Mesenteric fat pad (tissue), 1 donor: ENCODE measurements at places on chromosomes 3 and 15. TPM values are rescaled to one million over a fixed set of nuclear protein-coding genes. Genes with fewer than 3 reads are reported as not detected.

The GABRR3 gene
- total RNA-seq = not detected

The THSD4 gene
- 5.1 TPM for total RNA-seq

The CAPN3 gene
- 6.7 TPM for total RNA-seq

The SLC6A1 gene
- total RNA-seq = 0.39 TPM

The CA12 gene
- 3.1 TPM for total RNA-seq

The FBXW12 gene
- total RNA-seq = not detected

The ZNF385D gene
- total RNA-seq = 18.5 TPM

The GRAMD2A gene
- not detected for total RNA-seq

The CHSY1 gene
- 53.5 TPM for total RNA-seq

The PIK3R4 gene
- 22.8 TPM for total RNA-seq
